NAMALWA (cell line): ENCODE measurements at places on chromosomes 7 and 10.

DNA sequence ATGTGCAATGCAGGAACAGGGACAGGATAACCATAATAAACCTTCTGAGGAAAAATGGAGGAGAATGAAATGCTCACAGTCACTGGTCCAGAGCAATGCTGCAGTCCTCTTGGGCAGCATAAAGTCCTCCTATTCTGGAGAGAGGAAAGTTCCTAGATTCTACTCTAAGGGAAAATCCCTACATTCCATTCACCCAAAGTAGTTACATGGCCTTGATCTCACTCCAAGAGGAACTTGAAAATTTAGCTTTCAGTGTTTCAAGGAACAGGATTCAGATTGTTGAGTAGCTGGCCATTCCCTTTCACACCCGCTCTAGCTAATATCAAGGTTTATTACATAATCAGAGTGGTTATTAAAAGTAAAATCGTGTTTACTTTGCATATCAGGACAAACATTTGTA lies 168.3 kb downstream of the CHRM2 start:
- DNase-seq: no peak

GRCh38 chr10:91590904-91591796 lies 41.7 kb downstream of the PPP1R3C start:
- DNase-seq: no peak

GRCh38 chr7:50455658-50456057 lies 5.5 kb upstream of the FIGNL1 start:
- DNase-seq: no peak

DNA sequence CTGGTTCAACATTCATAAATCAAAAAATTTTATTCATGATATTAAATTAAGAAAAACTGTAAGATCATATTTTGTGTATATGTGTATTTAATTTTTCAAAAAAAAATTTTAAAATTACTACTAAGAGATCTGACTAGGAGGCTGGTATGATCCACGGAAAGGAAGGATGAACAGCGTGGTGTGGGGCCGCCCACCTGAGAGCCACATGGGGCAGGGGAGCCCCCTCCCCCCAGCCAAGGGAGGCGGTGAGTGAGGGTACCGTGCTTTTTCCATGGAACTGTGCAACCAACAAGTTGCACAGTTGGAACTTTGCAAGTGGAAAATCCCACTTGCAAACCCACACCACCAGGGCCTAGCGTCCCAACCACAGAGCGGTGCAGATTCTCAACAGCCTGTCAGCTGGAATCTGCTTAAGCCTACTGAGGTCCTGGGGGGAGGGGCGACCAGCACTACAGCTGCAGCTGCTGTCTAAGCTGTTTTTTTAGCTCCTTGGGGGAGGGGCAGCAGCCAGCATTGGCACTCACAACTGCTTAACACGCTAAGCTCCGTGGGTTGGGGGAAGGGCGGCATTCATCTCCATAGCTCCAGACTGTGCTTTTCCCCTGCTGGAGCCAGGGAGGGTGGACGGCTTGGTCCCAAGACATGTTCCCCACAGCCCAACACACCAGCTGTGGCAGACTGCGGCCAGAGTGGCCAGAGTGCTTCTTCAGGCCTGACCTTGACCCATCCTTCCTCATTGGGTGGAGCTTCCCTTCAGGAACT lies 94.2 kb upstream of the IGFBP3 start:
- peak; percentile 14 for DNase-seq

DNA sequence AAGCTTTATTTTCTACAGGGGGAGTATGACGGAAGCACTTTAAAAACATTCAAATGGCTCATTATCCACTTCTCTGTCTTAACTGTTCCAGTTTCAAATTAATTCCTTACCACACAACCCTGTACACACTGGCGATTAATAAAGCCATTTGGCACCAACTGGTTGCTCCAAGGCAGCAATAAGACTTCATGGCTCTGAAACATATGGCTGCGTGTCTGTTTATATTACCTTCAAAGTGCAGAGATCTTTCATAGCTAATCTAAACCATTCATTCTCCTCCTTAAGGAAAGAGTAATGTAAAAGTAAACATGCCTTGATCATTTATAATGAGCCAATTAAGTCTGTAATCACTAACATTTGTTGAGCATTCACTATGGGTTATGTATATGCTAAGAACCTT lies 325.7 kb downstream of the PARD3 start:
- no peak for DNase-seq

GRCh38 chr10:77546042-77546441 lies 91.6 kb downstream of the KCNMA1 start:
- no peak for DNase-seq

- peak; percentile 63 for DNase-seq
Measured at GRCh38 chr10:102642736-102643335, 1.4 kb upstream of the TRIM8 start.

DNA sequence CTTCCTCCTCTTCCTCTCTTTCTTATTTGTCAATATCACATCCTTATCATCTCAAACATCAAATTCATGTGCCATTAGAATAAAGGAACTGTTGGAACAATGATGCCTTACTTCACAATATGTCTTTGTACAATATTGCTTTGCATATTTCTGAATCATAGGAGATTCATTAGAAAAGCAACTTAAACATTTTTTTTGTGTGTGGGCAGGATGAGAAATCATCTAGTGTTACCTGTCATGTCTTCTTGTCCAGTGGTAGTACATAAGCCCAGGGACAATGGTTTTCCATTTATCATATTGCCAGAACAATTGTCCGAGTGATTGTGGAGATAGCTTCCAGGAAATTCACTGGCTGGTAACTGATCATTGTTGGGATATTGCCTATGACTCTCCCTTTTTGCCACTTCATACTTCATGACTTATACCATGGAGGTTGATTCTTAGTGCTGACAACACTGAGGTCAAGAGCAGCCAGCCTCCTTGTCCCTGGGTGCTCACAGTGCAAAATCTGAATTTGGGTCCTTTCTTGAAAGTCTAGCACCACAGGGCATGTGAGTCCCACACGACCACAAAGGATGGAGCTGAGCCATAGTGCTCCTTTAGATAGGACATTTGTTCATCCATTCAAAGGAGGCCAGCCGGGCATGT lies 215.0 kb downstream of the MDFIC start:
- no peak for DNase-seq

DNA sequence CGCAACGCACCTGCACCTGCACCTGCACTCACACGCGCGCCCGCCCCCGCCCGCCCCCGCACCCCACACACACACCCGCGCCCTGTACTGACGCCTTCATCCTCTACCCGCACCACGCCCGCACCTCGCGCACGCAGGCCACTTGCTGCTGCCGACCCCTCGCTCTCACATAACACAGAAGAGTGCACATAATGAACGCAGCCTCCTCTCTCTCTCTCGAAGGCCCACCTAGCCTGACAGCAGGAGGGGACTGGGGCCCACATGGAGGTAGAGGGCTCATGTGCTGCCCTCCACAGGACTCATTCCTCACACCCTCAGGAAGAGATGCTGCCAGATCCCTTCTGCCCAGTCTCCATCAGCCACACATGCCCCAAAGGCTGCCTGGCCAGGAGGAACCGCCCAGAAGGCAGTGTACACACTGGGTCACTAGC lies 432 bp upstream of the CAMK2B start:
- no peak for DNase-seq

DNA sequence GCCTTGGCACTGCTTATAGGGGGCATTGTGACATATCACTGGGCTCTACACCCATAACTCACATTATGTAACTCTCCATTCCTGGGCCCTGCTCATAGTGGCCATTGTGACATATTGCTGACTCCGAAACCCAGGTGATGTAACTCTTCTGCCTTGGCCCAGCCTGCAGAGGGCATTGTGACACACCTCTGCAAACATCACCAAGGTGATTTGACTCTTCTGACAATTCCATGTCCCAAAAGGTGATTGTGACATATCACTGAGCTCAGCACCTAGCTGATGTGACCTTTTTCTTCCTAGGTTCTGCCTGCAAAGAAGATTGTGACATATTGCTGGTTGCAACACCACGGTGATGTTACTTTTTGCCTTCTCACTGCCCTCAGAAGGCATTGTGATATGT lies 36.5 kb upstream of the ZNF680 start:
- no peak for DNase-seq

GRCh38 chr7:28627896-28628295 lies 215.6 kb downstream of the CREB5 start:
- DNase-seq: no peak

DNA sequence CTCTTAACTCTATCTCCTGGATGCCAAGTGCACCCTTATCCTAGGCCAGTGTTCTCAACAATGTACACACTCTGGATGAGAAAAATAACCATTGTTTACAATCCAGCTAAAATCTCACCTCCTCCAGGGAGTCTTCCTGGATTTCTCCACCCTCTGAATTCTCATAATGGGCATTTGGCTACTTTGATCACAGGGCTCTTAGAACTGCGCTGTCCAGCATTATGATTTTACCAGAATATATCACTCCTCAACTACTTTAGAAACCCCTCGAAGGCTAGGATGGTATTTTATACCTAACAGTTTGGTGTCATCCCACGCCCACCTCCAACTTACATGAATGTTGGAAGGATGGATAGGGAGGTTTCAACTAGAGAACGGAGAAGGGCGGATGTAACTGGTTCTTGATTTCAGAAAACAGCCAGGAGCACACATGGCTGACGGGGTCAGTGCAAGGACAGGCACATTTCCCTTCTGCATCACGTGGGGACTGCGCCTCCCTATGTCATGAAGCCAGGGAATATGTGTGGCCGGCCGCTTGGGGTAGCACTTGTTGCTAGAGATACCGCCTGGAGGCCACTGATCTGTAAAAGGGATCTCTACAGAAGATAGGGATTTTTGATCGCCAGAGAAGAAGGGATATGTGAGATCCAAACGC lies 1.2 kb upstream of the ATP6V0E2 start:
- DNase-seq: no peak

DNA sequence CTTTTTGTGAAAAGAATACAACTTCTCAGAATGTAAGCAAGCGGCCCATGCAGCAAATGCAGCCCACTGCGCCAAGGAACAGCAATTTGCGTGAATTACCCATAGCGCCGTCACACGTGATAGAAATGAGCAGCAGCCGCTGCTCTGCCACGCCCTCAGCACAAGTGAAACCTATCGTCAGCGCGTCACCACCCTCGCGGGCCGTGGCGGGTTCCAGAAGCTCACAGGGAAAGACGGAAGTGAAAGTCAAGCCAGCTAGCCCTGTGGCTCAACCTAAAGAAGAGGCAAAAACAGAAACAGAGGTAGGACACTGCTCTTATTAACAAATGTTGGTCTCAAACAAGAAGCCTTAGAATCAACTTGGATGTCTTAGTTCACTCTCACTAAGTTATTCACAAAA lies 70.5 kb downstream of the SHH start:
- DNase-seq: no peak

- no peak for DNase-seq
Measured at GRCh38 chr7:67598469-67598868, 601.8 kb downstream of the TYW1 start.

DNA sequence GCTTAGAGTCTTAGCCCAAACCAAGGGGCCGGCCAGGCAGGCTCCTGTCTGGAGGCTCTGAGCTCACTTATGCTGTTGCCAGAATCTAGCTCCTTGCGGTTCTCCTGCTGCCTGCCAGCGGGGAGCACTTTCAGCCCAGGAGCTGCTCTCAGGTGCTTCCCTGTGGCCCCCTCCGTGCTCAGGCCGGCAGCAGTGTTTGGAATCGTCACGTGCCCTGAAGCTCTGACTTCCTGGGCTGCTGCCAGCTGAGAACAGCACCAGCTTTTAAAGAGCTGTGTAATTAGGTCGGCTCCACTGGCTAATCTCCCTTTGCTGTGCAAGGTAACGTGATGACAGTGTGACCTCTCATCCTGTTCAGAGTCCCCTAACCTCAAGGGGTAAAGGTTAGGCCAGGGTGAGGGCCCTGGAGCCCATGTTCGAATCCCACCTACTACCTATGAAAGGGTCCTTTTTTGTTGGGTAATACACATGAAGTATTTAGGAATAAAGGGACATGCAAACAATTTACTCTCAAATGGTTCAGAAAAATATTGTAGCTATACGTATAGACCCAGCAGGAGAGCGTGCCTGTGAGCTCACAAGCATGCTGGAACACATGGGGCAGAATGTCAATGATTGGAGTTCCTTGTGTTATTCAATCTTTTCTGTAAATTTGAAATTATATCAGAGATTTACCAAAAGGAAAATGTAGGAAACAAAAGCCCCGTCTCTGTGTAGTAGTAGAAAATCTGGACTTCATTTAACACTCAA lies 16.6 kb downstream of the ZNF862 start:
- no peak for DNase-seq

GRCh38 chr10:132506711-132507408 lies 30.7 kb upstream of the INPP5A start:
- no peak for DNase-seq

GRCh38 chr10:75649466-75649865 lies 218.0 kb downstream of the LRMDA start:
- DNase-seq: no peak

GRCh38 chr10:54843085-54843646 lies 42.1 kb upstream of the PCDH15 start:
- DNase-seq: no peak

- DNase-seq: no peak
Measured at GRCh38 chr10:59090817-59091622, 85.4 kb upstream of the PHYHIPL start.

GRCh38 chr7:39670934-39671333 lies 47.6 kb downstream of the RALA start:
- DNase-seq: no peak

GRCh38 chr7:97499204-97499603 lies 232.7 kb upstream of the TAC1 start:
- DNase-seq: peak; percentile 60

DNA sequence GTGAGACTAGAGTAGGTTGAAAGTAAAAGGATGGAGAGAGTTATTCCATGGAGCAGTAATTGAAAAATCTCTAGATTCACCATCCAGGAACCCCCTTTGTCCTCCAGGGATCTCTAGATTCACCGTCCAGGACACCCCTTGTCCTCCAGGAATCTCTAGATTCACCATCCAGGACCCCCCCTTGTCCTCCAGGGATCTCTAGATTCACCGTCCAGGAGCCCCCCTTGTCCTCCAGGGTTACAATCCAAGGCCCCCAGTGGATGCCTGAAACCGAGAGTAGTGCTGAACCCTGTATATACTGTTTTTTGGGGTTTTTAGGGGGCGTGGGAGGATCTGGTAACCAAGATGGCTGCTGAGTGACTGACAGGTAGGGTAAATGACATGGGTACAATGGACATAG lies 38.3 kb upstream of the PPP2R2D start:
- peak; percentile 26 for DNase-seq

- DNase-seq: no peak
Measured at GRCh38 chr10:2340831-2341647, 603.7 kb upstream of the ADARB2 start.

DNA sequence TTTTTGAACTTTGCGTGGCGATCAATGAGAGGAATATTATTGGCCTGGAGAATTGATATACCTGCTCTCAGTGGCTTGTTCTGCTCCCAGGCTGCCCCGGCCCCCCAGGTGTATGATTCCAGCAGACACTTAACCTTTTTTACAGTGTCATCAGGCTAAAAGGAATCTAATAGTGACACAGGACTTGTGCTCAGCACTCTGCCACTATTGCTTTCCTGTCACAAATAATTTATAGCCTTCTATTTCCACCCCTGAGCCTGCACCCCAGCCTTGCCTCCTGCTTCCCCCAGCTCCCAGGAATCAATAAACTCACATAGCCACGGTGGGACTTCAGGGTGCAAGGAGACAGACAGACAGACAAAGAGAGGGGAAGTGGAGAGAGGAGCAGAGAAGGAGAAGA lies 28.3 kb downstream of the PAX2 start:
- DNase-seq: no peak

GRCh38 chr7:134690016-134690415 lies 43.4 kb downstream of the BPGM start:
- peak; percentile 34 for DNase-seq

- no peak for DNase-seq
Measured at GRCh38 chr7:138214926-138215325, 138.7 kb downstream of the AKR1D1 start.

GRCh38 chr7:19442016-19442785 lies 266.6 kb downstream of the POLR1F start:
- peak; percentile 53 for DNase-seq

- no peak for DNase-seq
Measured at GRCh38 chr10:114565066-114565465, 93.0 kb downstream of the ABLIM1 start.
